ENCODE measurements at places on chromosomes 11 and 22.

DNA sequence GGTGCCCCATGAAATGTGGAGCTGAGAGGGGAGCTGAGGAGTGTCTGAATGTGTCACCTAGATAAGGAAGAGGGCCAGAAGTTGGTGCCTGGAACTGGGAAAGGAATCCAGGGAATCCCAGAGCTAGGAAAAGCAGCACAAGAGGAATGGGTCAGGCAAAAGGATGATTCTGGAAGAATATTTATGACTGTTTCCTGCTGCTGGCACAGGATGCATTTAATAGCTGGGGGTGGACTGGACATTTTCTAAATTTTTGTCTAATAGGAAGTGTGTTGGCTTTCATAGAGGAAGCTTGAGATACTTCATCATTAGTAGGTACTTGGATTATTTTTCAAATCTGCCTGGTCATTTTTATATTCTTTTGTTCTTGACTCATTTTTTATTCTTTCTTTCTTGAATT, 17.4 kb upstream of the MRGPRX2 start:
- no peak for DNase-seq

GRCh38 chr22:35688913-35689675, 28.6 kb upstream of the APOL5 start:
- no peak for DNase-seq

DNA sequence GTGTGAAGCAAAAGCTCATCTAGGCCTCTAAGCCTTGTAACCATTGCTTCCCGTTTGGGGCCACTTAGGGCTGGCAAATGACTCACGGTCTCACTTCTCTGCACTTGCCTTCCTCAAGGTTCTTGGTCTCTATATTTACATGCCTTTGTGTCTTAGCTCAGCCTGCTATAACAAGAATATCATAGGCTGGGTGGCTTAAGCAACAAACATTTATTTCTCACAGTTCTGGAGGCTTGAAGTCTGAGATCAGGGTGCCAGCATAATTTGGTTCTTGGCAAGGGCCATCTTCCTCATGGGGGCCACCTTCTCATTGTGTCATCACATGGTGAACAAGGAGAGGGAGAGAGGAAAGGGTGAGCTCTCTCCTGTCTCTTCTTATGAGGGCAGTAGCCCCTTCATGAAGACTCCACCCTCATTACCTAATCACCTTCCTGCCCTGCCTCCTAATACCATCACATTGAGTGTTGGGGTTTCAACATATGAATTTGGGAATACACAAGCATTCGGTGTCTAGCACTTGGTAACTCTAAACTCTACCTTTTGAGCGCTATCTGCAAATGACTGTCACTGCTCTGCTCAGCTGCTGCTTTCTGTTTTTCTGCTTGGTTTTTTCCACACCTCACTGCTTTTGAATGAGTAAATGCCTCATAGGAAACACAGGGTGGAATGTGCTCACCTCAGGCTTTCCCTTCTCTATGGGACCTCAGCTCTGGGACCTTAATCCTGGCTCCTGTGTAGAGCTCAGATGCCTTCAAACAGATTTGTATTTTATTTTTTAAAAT, 16.2 kb upstream of the ME3 start:
- DNase-seq = peak; percentile 56

DNA sequence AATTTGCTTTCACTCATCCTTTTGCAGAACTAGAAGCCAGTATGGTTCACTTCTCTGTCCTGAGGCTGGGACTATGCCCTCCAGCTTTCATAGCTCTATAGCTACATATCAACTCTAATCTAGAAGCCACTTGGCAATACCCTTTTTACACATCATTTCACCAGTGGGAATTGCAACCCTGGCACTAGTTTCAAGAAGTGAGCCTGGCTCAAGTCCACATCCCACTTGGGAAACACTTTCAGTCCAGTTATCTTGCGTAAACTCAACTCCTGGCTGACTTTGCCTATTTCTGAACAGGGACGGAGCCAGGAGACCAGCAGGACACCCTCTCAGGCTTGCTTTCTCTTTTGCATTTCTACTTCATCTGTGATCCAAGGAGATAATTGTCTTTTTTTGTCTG, 19.9 kb upstream of the FAT3 start:
- DNase-seq = no peak

DNA sequence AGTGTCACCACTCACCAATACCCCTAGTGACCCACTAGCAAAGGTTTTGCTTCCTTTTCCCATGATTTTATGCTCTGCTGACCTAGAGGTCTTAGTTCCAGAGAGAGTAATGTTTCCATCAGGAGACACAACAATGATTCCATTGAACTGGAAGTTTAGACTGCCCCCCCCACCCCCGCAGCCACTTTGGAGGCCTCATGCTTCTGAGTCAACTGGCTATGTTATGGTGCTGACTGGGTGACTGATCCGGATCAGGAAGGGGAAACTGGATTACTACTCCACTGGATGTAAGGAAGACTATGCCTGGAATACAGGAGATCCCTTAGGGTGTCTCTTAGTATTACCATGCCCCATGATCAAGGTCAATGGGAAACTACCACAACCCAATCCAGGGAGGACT, 633.6 kb downstream of the OPCML start:
- no peak for DNase-seq

- DNase-seq = no peak
These were observed 176.1 kb downstream of the LRRC4C start for GRCh38 chr11:41283191-41283930.

DNA sequence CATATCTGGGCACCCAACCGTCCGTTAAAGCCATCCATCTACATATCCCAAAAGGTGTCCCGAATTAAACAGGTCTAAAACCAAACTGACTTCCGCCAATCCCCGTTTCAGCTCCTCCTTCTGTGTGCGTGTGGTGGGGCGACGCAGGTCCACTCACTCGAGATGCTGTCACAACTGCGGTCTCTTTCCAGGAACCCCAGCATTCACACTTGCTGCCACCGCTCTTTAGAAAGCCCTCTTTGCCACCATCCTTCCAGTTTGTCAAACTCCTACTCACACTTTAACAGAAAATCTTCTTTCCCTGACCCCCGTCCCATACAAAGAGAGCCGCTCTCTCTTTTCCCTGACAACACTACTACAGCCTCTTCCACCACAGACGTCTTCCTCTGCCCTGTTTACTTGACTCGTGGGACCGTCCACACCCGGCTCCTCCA, 467 bp downstream of the ESS2 start:
- DNase-seq = no peak

GRCh38 chr11:7307836-7308235, 56.1 kb downstream of the SYT9 start:
- DNase-seq = no peak

DNA sequence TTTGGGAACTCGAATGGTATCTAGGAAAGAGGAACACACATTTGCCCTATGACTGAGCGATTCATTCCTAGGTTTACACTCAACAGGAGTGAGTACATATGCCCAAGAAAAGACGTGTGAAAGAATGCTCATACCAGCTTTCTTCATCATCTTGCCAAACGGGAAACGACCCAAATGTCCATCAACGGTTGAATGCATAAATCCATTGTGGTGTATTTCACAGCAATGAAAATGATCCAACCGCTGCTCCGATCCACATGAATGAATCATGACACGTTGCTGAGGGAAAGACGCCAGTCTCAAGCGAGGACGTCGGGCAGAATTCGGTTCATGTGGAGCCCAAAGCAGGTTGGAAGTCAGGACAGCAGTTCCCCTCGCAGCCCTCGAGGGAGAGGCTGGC, 71.5 kb downstream of the CYTH4 start:
- peak; percentile 20 for DNase-seq

GRCh38 chr11:96033599-96033998, 109.7 kb upstream of the MTMR2 start:
- DNase-seq = no peak

- no peak for DNase-seq
These were observed 47.9 kb downstream of the CERK start for GRCh38 chr22:46690146-46690545.

DNA sequence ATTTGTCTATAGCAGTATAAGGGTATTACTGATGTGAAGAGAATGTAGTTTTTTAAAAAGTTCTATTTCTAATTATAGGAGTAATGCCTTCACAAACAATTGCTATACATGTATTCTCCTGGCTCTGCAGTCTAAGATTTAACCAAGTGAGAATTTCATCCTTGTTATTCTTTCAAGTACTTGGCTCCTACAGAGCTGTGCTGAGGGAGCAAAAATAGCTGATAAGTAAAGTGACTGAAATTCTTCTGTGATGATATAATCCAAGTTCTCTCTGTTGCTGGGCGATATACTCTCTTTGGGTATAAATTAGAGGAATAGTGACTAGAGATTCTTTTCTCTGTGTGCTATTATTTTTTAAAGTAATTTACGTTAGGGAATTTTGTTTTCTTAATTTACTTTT, 68.0 kb downstream of the PGR start:
- peak; percentile 34 for DNase-seq

GRCh38 chr11:82843057-82843795, 57.0 kb downstream of the PRCP start:
- no peak for DNase-seq

GRCh38 chr22:25081409-25081824, 118.2 kb upstream of the CRYBB3 start:
- no peak for DNase-seq

DNA sequence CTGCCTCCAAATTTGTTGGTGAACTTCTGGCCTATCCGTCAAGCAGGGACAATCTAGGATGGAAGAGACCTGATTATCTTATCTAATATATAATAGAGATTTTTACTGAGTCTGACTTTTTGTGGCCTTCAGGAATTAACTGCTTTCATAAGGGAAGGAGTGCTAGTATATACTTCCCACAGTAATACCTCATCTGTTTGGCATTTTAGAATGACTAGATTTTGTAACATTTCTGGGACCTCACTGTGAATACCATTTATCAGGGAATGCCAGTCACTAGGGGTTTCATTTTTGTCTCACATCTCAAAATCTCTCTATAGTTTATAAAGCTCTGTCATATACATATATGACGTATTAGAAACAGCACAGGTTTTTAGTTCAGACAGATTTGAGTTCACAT, 114.3 kb downstream of the INSC start:
- no peak for DNase-seq

DNA sequence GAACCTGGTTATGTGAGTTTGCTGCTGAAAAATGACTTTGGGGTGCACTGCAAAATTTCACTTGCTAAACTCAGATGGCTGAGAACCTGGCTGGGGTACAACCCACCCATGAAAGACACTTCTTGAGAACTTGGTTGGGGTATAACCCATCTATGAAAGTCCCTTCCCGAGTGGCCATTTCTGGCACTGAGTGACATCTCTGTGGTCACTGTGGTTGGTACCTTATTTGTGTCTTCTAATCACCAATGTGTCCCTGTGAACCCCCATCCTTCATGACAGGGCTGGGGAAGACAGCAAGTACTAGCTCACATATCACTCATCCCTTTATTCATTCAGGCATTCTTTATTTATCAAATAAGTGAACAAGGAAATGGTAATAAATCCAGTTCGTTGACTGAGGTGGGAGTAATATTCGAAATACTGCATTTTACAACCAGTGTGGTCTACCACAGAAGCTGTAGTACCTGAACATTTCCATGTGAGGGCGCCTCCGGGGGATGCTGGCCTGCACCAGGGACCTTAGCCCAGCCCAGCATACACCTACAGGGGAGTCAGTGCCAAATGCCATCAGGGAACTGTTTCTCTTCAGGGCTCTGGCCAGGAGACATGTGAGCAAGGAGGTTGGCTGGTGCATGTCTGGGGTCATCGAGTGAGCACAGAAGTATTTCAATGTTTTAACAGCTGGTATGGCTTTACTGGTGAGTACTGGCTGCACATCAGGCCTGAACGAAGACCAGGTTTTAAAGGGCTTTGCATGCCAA, 122.1 kb downstream of the CSNK2A3 start:
- DNase-seq = no peak

DNA sequence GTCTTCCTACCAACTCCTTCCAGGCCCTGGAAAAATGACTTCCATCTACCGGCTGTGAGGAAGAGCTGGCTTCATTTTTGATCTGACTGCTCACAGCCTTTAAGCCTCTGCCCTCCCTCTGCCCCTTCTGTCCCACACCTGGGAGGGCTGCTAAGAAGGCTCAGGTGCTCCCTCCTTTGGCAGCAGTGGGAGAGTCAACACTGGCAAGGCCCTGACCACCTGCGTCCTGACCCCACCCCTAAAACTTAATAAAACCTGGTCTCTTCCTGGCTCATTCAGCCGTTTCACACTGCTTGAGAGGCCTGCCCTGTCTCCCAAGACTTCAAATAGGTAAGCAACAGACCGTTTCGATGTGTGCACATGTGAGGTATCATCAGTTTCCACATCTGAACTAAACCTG, 52.1 kb upstream of the NFRKB start:
- no peak for DNase-seq

GRCh38 chr22:25760848-25761595, 19.0 kb downstream of the MYO18B start:
- DNase-seq = no peak

- DNase-seq = no peak
These were observed 20.0 kb downstream of the PRRG4 start for GRCh38 chr11:32849761-32850160.

GRCh38 chr22:22768885-22769284, 118.7 kb upstream of the IGLL5 start:
- no peak for DNase-seq

- no peak for DNase-seq
These were observed 21.7 kb downstream of the MIAT start for GRCh38 chr22:26679003-26679629.

- DNase-seq = no peak
These were observed 51.5 kb downstream of the SLC17A6 start for GRCh38 chr11:22389526-22390282.

GRCh38 chr11:75639762-75640181, 29.1 kb downstream of the MAP6 start:
- peak; percentile 79 for DNase-seq

DNA sequence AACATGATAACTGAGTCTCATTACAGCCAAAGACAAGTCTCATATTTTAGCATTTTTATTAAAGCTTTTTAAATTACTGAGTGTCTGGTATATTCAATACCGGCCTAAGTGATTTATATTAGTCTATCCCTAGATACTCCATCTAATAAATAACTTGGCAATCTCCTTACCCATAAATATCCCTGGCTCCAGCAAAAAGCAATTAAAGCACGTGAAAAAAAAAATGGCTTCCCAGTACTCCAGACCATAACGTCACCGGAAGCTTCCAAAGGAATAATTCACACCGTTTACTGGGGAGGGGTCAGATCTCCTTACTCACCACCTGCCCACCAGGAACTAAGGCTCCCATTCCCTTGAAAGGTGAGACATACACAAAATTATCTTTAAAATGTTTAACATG, 988.3 kb downstream of the OPCML start:
- no peak for DNase-seq

- DNase-seq = no peak
These were observed 14.1 kb downstream of the IGLL5 start for GRCh38 chr22:22901578-22902218.

DNA sequence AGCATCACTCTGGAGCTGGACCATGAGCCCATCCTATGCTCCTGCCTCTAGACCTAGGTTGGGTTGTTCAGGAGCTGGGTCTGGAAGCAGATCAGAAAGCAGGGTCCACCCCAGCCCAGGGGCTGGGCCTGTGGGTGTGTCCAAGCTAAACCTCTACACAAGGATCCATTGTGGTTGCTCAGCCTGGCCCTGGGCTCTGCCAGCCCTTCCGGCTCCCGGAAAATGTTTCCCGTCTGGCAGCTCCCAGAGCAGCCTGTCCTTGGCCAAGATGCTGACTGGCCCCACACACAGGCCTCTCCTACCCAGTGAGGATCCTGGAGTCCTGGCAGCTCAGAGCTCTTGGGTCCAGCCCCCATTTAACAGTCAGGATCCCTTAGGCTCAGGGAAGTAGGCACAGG, 35.3 kb upstream of the FCHSD2 start:
- DNase-seq = no peak

All from retinal pigment epithelial cell (primary cell).